ENCODE measurements at places on chromosomes 5 and 9.

DNA sequence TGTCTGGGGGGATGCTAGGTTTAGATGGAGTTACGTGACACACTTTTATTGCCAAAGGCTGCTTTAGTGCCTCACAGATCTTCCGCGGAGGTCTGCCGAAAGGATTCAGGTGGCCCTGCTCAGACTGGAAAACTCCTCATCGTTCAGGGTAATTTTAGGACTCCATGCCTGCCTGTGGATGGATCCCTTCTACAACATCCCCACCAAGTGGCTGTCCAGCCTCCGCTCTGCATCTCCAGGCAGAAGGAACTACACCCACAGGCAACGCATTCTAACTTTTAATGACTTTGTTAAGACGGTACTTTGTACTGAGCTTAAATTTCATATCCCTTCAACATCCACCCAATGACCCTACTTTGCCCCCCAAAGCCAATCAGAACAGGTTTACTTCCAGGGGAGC is 29.4 kb downstream of the ATPSCKMT start:
- no peak for DNase-seq

DNA sequence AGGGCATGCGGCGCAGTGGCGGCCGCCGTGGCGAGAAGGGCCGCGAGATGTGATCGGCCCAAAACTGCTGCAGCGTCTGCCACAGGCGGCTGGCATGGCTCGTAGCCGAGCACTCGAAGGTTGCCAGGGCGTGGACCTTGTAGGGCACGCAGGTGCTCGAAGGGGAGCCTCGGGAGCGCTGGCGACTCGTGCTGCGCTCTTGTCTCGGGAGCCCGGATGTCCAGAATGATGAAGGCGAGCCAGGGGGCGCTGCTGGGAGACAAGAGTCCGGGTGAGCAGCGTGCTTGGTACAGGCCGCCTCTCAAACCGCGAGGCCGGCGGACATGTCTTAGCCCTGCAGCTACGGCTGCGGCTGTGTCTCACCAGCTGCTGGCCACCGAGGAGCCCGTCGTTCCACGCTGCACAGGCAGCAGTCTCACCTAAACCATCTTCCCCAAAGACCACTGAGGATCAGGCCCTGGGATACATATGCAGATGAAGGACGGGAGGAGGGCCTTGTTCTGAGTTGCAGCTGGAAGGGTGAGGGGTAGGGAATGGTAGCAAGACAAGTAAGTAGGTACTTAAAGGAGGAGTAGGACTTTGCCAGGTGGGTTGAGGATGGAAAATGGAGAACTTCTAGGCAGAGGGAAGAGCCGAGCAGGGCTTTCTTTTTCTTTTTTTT is 1.7 kb downstream of the CBY3 start:
- DNase-seq, result no peak

DNA sequence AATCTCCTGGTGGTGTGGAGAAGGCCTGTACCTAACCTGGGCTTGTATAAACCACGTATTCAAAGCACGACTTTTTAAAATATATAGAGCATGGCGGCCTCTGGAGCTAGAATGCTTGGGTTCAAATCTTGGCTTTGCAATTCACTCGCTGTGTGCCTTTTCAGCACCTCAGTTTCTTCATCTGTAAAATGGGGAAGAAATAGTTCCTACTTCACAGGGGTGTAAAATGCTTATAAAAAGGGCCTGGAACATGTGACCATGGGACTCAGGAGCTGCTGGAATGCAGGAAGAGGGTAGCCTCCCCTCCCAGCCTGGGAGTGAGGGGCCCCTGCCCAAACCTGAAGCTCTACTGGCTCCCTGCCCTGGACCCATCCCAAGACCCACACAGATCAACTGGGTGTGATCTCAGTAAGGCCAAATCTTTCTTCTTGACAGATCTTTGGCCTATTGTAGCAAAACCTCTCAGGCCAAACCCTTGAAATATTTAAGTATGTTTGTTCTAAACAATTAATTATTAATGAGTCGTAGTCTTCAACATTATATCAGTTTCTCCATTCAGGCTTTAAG is 269.0 kb downstream of the ZSWIM6 start:
- DNase-seq, result no peak

GRCh38 chr5:114101153-114101552 is 260.7 kb upstream of the KCNN2 start:
- DNase-seq, result no peak

DNA sequence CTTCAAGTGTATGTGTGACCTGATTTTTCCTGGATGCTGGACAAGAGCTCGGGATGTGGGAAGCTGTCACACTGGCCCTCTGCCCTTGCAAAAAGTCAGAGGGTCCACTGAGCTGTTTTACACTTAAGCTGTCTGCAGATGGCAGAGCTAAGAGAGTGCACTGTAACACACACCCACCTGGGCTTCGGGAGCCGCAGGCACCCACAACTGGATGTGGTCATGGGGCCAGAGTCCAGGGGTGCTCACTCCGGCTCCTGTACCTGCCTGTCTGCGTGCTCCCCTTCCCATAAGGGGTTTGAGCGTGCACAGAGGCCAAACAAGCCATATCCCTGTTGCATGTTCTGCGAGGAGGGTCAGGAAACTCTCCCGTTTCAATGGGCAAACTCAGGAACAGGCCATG is 82.5 kb downstream of the LRRC70 start:
- DNase-seq, result no peak

DNA sequence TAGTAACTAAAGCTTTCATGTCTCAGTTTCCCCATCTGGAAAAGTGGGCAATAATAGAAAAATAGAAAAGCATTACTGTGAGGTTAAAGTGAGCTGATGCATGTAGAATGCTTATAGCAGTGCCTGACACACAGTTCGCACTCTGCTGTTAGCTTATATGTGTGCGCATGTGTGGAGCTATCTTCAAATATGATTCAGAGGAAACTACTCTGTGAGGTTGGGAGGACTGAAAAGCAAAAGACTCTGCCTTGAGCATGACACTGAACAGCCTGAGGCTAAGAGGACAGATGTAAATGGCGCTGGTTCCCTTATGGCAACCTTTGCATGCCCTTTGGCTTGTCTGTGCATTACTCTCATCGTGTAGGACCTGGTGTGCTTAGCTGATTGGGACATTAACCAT is 19.4 kb downstream of the NTRK2 start:
- DNase-seq, result no peak

DNA sequence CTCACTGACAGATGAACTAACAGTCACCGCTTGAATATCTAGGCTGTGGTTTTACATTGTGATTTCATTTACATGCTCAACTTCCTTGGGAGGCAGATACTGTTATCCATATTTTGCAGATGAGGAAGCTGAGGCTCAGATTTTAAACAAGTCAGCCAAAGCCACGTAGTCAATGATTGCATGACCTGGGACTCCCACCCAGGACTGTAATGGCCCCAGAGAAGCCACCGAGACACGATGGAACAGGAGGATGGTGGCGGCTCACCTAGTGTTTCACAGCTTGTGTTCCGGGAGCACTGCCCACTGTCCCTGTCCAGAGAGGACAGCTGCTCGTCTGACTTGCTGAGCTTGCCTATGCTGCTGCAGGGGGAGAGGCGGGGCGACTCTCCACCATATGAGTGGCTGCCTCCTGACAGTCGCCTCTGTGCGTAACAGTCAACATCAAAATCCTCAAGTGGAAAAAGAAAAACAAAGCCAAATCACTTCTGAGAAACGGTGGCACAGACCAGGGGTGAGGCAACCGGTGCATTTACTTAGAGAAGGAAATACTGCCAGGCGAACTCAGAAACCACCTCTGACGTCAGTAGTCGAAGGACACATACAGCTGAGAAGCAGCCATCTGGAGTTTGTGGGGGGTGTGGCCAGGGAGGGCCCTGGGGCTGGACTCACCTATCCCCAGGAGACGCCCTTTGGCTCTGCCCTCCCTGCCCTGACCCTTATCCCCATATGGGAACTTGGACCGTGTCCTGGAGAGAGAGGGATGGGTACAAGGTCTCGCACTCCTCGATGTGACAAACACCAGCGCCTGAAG is 82.5 kb downstream of the PRRT1B start:
- peak; percentile 99 for DNase-seq

DNA sequence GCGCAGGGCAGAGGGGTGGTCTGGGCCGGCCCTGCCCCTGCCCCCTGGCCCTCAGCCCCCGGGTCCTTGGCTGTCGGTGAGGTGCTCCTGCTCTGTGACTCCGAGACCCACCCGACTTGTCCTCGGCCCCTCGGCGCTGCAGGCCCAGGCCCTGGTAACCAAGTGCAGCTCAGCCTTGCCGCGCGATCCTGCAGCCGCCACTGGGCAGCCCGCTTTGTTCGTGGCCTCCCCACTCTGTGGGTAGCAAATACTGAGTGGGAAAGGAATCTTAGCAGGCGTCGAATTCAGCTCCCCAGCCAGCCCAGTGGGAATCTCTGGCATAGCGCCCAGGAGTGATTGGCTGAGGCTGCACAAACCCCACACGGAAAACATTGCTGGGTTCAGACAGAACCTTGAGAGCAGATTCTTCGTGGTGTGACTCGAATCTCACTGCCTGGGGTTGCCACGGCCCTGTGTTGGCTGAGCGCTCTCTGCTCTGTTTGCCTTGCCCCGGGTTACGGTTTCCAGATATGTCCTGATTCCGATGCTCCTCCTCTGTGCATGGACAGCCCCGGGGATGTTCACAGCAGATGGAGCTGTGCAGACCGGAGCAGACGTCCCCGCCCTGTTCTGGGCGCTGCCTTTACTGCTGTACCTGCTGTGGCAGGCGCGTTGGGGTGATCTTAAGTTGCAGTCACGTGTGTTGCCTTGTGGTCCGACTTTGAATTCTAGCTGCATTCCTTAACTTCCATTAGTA is 13.4 kb upstream of the EXOC3 start:
- no peak for DNase-seq

DNA sequence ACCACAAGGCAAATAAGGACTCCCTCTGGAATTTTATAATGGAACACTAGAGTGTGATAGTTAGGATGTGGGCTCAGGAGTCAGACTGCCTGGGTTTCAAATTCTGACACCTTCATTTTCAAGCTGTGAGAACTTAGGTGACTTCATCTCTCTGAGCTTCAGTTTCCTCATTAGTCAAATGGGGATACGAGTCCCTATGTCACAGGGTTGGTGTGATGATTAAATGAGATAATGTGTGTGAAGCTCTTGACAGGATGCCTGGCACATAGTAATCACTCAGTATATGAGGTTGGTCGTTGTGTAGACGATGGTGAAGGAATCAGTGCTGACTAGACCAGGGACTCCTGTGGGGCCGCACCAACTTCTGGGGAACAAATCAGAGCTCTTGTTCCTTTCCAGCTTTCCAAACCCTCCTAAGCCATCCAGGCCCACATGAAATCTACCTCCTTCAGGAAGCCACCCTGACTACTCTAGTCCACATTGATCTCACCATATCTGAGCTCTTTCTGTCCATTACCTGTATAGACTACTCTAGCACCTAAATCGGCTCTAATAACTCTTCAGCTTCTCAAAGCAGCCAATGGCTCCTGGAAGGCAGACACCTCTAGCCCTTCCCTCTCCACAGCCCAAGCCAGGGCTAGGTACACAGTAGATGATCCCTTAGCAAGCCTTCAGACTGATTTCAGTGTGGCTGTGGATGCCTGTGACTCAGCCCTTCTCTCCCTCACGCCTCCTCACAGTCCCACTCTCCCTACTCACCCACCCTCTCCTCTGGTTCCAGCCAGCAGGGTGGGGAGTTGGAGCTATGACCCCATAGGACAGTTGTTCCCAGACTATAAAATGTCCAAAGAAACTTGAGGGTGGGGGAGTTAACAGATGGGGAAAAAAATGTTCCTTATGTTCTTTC is 2.5 kb upstream of the TCF7 start:
- no peak for DNase-seq

- DNase-seq, result no peak
Observed at GRCh38 chr9:38214432-38214831, 145.4 kb upstream of the SHB start.

GRCh38 chr5:159804121-159804520 is 112.2 kb upstream of the ADRA1B start:
- DNase-seq, result no peak

DNA sequence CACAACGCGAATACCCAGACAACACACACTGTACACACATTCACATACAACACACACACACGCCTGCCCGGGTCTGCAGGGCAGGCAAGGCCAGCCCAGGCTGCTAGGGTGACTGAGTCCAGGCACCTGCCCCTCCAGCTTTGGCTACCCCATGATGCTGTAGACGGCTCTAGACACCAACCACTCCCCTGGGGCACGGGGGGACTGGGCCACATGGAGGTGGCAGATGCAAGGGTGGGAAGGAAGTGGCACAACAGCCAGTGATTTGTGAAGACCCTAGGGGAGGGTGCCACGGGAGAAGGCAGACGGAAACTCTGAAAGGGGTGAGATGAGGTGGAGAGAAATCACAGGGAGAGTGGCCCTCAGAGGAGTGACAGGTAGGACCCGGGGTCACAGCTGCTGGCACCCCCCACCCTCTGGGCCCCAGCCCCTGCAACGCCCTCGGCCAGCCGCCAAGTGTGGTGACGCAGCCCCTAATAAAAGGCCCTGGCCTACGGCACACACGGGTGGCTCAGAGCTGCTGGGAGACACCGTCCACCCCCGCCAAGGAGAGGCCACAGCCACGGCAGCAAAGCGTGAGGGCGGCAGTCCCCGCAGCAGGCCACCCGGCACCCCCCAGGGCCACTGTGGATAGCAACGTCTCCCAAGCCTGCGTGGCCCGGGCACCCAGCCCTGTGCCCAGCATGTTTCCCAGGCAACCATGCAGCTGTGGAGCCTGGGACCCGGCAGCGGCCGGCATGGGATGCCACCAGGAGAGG is 6.6 kb upstream of the CCDC187 start:
- DNase-seq, result peak; percentile 26

- DNase-seq, result no peak
Observed at GRCh38 chr5:80711216-80711615, 56.4 kb upstream of the DHFR start.

- no peak for DNase-seq
Observed at GRCh38 chr5:107469064-107469463, 201.7 kb downstream of the EFNA5 start.

DNA sequence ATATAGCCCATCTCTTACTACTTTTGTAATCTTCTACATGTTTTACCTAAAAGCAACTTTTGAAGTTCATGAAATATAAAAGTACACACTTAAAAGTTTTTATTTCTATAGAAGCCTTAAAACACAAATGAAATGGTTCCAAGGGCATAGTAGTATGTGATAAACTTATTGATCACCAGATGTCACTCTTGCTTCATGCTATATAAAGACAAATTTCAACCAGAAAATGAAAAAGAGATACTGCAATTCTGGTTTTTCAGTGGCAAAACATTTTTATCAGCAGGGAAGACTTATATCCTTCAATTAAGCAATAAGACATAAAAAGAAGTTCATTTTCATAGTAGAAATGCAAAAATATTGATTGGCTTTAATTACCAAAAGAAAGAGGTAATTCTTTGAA is 69.4 kb upstream of the FBXL17 start:
- DNase-seq, result no peak

- DNase-seq, result no peak
Observed at GRCh38 chr9:16484180-16484579, 386.3 kb downstream of the BNC2 start.
